ENCODE measurements at places on chromosomes 5 and 9. TPM values are rescaled to one million over a fixed set of nuclear protein-coding genes. Genes with fewer than 3 reads are reported as not detected.

The IL4 gene
- total RNA-seq: not detected

DNA sequence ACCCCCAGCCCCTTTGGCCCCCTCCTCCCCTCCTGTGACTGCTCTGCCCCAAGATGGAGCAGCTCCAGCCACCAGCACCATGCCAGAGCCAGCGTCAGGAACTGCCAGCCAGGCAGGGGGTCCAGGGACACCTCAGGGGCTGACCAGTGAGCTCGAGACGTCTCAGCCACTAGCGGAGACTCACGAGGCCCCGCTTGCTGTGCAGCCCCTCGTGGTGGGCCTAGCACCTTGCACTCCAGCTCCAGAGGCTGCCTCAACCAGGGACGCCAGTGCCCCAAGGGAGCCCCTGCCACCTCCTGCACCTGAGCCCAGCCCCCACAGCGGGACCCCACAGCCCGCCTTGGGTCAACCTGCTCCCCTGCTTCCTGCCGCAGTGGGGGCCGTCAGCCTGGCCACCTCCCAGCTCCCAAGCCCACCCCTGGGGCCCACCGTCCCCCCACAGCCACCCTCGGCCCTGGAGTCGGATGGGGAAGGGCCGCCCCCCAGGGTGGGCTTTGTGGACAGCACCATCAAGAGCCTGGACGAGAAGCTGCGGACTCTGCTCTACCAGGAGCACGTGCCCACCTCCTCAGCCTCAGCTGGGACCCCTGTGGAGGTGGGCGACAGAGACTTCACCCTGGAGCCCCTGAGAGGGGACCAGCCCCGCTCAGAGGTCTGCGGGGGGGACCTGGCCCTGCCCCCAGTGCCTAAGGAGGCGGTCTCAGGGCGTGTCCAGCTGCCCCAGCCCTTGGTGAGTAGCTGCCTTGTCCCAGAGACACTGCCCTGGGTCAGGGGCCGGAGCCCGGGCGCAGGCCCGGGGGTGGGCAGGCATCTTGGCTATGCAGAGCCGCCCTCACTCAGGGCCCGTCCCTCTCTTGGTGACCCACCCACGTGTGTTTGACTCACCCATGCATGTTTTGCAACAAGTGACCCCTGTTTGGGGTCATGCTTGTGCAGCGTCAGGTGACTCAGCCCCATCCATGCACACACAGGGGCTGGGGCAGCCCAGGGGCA, 105.2 kb downstream of the WNK2 start:
- DNase-seq: peak; percentile 75

DNA sequence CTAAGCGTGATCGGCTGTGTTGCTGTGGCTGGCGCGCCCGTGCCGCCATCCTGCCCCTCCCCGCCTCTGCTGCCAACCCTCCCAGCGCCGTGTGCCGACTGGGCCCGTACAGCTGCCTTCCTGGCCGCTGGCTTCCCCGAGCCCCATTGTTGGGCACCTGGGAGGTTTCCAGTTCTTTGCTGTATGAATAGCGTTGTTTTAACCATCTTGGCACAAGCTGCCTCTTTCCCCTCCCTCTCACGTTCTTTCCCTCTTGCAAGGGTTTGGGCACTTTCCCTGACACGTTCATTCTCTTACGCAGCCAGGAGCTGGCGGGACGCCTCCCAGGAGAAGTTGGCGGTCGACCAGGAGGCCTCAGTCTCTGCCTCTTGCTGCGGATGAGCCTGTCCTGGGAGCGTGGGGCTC, 43.1 kb upstream of the RXRA start:
- DNase-seq: peak; percentile 53

The TXN gene
- total RNA-seq: 704 TPM

DNA sequence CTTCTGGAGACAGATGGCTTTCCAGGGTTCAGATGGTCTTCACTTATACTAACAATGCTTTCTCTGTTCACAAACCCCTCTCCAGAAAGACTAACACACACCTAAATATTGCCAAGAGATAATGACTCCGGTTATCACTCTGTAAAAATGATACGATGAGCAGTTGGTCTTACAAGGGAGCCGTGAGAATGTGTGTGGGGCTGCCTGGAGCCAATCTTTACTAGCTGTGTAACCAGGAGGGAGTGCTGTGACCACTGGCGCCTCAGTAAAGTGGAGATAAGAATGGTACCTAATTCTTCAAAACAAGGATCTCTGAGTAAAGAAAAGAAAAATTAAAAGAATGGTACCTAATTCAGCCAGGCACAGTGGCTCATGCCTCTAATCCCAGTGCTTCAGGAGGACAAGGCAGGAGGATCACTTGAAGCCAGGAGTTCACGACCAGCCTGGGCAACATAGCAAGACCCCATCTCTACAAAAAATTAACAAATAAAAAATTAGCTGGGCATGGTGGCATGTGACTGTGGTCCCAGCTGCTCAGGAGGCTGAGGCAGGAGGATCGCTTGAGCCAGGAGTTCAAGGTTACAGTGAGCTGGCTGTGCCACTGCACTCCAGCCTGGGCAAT, 39.9 kb upstream of the IL17B start:
- no peak for DNase-seq

- no peak for DNase-seq
Observed at GRCh38 chr9:69572611-69573010, 99.6 kb downstream of the APBA1 start.

- DNase-seq: no peak
Observed at GRCh38 chr5:28807195-28807729, 1768.9 kb upstream of the CDH9 start.

GRCh38 chr9:89317282-89317681, 1.0 kb upstream of the SECISBP2 start:
- no peak for DNase-seq

GRCh38 chr9:15138357-15138686, 168.7 kb downstream of the TTC39B start:
- no peak for DNase-seq

DNA sequence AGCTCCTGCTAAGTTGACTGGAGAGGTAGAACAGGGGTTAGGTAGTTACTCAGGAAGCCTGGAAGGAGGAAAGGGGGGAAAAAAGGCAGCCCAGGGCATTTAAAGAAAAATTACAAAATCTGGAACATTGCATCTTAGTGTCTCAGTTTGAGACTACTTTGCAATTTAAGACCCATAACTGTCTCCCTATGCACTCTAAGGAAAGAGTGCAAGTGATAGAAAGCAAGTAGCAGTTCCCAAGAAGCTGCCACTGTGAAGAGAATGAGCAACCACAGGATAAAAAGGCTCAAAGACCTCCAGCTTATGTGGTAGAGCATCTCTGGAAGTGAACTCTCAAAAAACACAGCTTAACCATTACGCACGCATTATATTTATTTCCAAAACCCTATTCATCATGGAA, 141.8 kb downstream of the SLCO4C1 start:
- no peak for DNase-seq

DNA sequence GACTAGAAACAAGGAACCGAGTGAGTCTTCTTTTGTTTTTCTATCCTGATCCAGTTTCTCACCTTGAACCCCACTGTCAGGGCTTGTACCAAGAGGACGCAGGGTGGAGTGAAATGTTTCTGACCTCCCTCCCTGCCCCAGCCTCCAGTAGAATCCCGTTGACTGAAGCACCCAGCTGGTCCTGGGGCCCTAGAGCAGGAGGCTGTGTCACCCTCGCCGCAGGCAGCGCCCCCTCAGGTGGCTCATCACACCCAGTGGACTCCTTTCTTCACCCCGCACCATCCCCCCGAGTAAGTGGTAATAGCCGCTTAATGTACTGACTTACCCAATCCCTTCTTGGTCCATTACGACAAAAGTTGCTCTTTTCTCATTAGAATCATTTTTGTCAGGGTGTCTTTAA, 53.8 kb downstream of the MVB12B start:
- no peak for DNase-seq

The PCDH1 gene
- 2.7 TPM for total RNA-seq

The GZMA gene
- 1.8 TPM for total RNA-seq

GRCh38 chr5:148858547-148858946, 32.1 kb downstream of the ADRB2 start:
- no peak for DNase-seq

DNA sequence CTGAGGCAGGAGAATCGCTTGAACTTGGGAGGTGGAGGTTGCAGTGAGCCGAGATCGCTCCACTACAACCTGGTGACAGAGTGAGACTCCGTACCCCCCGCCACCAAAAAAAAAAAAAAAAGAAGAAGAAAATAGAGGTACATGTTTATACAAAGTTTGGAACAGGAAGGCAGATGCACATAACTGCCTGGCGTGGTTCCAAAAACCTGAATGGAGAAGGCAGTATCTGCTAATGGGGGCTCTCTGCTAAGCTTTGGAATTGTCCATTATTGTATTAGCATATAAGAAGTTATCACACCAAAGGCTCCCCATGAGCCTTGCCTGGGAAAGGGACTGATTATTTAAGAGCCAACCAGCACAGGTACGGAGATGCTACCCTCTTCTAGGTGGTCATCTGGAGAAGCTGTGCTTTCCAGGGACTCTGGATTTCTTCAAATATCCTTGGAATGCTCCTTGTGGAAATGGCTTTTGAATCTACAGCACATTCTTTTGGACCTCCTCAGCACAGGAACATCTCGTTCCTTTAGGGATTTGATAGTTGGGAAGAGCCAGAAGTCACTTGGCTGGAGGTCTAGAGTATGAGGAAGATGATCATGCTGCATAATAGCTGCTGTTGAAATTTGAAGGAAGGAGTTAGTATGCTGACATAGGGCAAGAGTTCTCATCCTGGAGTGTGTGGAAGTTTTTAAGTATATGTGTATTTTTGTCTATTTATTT, 42.5 kb upstream of the ABCA1 start:
- DNase-seq: no peak

- peak; percentile 24 for DNase-seq
Observed at GRCh38 chr9:128505414-128505765, 871 bp downstream of the GLE1 start.

- no peak for DNase-seq
Observed at GRCh38 chr9:14883310-14883944, 26.8 kb downstream of the FREM1 start.

The NIPAL4 gene
- total RNA-seq: 0.51 TPM

Measured in Daoy (cell line).